Retinal pigment epithelial cell (primary cell): ENCODE measurements at places on chromosomes 13 and 19.

- no peak for DNase-seq
Measured at GRCh38 chr13:106362707-106363106, 172.8 kb downstream of the EFNB2 start.

- DNase-seq: no peak
Measured at GRCh38 chr13:93915269-93915809, 564.1 kb downstream of the DCT start.

DNA sequence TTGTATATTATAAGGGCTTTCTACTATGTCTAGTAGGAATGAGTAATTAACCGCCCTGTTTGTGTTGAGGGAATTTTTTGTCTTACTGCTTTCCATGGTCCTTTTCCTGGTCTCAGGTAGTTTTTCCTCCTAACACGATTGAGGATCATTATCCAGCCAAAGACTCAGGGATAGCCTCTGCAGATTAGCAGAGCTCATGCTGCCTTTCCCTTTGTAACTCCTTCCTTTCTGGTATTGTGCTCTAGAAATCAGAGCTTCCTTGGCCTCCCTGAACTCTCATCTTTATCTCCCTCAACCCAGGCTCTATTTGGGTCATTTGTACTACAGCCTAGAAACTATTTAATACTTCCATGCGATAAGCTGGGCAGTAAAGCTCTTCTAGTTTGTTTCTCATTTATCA, 142.1 kb downstream of the PDS5B start:
- no peak for DNase-seq

DNA sequence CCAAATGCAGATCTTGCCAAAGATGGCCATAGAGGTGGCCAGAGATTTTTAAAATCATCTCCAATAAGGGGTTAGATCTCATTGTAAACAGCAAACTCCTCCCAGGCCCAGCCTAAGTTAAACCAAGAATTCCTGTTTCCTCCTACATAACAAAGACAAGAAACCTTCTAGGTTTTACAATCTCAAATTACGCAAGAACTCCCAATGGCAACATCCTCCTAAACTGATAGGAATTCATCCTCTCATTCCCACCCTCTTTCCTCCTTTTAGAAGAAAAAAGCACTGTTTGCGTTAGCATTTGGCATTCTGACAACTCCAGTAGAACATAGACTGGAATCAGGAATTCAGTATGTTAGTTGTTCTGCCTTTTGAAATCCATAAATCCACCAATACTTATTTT, 14.6 kb downstream of the PROSER1 start:
- no peak for DNase-seq

GRCh38 chr13:51786425-51787265, 17.3 kb downstream of the DHRS12 start:
- DNase-seq: no peak

- no peak for DNase-seq
Measured at GRCh38 chr13:35793823-35794222, 317.3 kb upstream of the MAB21L1 start.

GRCh38 chr13:40190641-40191100, 475.8 kb downstream of the FOXO1 start:
- DNase-seq: peak; percentile 99

GRCh38 chr19:4929186-4929585, 19.9 kb downstream of the UHRF1 start:
- DNase-seq: no peak

DNA sequence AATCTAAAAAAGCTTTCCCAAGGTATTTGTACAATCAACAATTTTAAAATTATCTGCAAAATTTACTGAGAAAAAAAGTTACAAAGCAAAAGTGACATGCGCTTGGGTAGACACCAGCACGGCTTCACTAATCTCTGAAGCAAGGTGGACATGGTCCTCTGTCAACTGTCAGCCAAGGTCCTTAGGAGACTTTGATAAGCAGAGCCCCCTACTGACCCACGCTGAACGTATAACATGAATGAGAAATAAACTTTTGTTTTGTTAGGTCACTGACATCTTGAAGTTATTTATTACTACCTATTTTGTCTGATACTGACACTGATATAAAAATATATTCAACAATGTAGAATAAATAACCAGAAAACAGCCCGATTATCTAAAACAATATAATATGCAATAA, 100.7 kb upstream of the OBI1 start:
- no peak for DNase-seq

GRCh38 chr19:35268536-35269437, at the start of gene USF2:
Gene USF2 (plus strand): TSS chr19:35268962. CDS start chr19:35269102, 140 bp downstream.
- DNase-seq: no peak

GRCh38 chr19:38564981-38565690, 52.6 kb downstream of the MAP4K1 start:
- no peak for DNase-seq

- no peak for DNase-seq
Measured at GRCh38 chr13:51562011-51562671, 22.1 kb upstream of the WDFY2 start.

- no peak for DNase-seq
Measured at GRCh38 chr19:3057275-3057714, 5.0 kb downstream of the TLE5 start.

DNA sequence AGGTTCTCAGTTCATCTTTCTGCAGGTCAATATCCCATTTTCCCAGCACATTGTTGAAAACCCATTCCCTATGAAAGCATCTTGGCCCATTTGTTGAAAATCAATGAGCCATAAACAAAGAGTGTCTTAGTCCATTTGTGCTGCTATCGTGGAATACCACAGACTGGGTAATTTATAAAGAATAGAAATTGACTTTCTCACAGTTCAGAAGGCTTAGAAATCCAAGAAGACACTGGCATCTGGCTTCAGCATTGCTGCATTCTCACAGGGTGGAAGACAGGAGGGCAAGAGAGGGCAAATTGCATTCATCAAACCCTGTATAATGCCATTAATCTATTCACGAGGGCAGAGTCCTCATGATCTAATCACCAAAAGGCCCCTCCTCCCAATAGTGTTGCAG, 34.1 kb downstream of the ZNF823 start:
- DNase-seq: no peak

- DNase-seq: no peak
Measured at GRCh38 chr19:15616183-15616582, 1.2 kb downstream of the CYP4F8 start.

GRCh38 chr19:2519482-2519881, 43.6 kb downstream of the GADD45B start:
- no peak for DNase-seq

GRCh38 chr13:40124633-40125015, 469.2 kb downstream of the COG6 start:
- no peak for DNase-seq

- DNase-seq: no peak
Measured at GRCh38 chr19:4573682-4574081, 14.2 kb upstream of the SEMA6B start.

- peak; percentile 63 for DNase-seq
Measured at GRCh38 chr19:4007021-4007835, at the start of gene PIAS4. Gene PIAS4 (plus strand): TSS chr19:4007736. CDS start chr19:4007761, 25 bp downstream.

DNA sequence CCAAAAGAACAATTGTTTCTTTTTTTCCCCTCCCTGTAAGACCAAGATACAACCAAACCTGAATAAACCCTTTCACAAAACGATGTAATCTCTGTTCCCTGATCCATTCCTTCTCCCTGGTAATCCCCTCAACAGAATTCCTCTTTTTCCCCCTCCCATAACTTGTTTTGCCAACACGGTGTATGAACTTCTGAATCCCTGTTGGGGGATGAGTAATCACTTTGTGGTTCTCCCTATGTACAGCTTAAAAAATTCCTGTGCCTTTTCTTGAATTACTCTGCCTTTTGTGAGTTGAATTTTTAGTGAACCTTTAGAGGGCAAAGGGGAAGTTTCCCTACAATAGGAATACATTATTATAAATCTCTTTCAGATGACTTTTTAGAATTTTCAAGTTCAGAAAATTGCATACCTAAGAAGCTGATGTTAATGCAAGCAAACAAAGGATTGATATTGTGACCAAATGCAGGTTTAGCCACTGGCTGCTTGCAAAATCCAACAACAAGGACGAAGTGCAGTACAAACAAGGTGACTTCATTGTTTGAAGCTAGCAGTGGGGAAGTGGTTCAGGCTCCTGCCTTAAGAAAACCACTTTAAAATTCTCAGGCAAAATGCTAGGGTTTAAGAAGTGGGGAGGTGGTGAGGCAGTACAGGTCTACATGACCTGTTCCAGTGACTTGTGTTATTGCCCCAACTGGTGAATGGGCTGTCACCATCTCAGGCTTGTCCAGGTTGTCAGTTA, 15.0 kb upstream of the EPSTI1 start:
- DNase-seq: peak; percentile 80

GRCh38 chr13:20106742-20107141, 54.1 kb downstream of the GJA3 start:
- DNase-seq: no peak

DNA sequence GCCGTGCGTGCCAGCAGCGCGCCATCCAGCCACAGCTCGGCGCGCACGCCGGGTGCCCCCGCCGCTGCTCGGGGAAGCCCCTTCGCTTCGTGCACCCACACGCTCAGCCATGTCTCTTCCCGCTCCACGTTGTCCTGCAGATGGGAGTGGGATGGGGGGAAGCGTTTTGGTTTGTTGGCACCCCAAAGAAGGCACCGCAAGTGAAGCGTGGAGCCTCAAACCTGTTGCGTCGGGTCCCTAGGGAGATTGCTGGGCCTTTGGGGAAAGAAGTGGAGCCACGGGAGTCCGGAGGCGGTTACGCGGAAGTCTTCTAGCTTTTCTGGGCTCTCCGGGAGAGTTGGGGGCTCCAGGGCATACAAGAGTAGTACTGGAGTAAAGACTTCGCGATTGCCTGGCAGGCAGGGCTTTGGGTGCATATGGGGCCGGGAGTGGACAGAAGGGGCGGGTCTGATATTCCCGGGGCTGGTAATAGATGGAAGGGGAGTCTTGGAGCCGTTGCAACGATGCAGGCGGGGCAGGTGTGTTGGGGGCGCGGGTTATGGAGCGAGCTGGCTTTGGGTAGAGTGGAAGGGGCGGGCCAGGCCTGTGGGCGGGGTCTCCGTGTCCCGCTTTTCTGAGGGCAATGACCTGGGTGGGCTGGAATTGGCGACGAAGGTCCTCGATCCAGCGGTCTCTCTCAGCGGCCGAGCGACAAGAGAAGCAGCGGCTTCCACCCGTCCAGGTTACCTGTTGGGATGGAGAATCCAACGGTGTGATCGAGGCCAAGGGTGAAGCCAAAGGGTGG, 6.5 kb downstream of the RASAL3 start:
- no peak for DNase-seq

GRCh38 chr13:49213539-49213938, 6.6 kb upstream of the MLNR start:
- no peak for DNase-seq

DNA sequence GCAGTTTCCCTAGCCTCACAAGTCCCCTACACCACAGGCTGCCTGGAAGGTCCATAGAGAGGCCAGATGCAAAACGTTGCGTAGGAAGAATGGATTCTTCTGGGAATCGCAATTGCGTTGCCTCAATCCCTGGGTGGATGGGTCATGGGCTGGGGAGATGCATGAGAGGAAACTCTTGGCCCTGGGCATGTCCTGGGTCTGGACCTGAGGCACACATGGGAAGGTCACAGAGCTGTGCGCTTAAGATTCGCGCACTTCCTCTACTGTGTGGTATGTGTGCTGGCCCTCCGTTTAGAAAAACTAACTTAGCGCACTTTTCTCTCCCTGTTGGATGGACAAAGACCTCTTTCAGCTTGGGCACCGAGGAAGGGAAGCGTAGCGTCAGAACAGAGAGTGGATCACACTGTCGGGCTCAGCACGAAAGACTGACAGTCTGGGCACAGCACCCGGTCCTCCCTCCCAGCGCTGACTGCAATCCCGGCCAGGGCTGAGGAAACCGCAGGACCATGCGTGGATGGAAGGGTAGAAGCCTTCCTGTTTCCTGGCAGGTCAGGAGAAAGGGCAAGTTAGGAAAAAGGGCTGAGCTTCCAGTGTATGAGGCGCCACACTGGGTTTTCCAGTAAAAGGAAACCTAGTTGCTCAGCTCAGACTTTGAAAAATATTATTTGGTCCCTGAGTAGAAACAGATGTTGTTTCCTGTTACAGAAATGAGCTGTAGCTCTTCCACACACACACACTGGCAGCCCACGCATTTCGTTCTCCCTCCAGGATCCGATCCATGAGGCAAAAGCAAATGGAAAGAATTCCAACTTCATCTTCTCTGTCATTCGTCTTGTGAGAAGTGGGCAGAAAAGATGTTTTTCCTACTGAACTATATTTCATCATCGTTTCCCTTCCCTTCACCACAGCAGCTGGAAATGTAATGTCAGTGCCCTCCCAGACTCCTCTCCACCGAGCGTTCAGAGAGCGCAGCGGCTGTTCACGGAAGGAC, 86.0 kb downstream of the ING1 start:
- no peak for DNase-seq

DNA sequence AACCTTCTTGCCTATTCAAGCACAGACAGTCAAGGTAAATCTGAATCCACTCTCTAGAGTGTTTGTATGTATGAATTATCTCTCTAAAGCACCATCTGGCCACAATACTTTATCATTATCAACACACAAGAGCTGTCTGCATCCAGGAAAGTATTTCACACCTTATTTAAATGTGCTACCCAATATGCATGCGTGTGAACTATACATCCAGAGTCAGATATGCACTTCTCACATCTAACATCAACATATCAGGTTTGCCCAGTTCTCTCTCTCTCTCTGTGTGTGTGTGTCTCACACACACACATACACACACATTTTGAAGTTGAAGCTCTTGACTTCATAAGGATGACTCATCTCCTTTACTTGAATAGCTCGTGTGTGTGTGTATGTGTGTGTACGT, 697.5 kb upstream of the PCDH20 start:
- DNase-seq: no peak

DNA sequence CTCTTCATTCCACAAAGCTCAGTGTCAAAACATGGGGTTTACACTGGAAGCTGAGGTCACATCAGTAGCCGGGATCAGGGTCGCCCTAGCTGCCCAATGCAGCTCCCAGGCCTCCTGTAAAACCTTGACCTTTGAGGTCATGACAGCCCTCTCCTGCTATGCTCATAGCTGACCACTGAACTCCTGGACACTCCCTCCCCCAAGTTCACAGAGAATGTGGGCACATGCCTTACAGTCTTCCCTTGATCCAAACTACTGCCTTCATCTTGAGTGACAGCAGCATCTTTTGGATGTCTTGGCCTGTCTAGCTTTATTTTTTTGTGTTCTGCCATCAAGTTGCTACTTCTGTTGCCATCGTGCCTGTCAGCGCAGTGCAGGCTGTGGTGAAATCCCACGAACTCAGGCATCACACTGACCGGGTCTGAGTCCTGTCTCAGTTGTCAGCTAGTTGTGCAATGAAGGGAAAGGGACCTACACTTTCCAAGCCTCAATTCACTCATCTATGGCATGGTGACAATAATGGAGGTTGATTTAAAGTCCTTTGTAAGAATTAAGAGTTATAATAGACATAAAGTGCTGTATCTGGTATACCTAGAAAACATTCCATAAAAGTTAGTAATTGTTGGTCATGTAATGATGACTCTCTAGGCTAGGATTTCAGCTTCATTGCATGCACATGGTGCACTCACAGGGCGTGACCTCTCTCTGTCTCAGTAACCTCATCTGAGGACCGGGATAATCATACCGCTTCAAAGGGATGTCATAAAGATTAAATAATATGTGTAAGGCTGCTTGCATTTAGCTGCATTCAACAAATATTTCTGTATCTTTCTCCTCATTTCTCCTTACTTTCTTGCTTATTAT, 16.4 kb upstream of the ALOX5AP start:
- peak; percentile 46 for DNase-seq

- DNase-seq: no peak
Measured at GRCh38 chr13:44920013-44920412, 69.3 kb downstream of the NUFIP1 start.

- no peak for DNase-seq
Measured at GRCh38 chr13:71998223-71998622, 131.2 kb upstream of the DACH1 start.

- DNase-seq: no peak
Measured at GRCh38 chr19:6423499-6424194, 964 bp downstream of the KHSRP start.
